Fibroblast of skin of right biceps (primary cell): ENCODE measurements at places on chromosomes 5 and 9.
A peak's percentile ranks its signal among the peaks of the same experiment; 100 is the strongest.

DNA sequence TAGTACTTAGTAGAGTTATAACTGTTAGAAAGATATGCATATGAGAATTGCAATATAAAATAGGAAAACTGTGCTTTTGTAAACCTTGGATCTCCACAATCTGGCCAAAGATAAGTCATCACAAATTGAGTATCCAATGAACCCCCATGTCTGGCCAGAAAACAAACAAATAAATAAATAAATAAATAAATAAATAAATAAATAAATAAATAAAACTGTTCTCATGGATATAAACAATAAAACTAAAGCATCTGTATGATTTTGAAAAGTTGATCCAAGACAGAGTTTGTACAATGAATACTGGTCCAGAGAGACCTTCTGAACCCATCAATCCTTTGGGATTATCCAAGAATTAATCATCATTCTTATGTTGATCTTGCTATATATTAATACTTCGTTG lies 367.6 kb upstream of the CDH9 start:
- no peak for DNase-seq

DNA sequence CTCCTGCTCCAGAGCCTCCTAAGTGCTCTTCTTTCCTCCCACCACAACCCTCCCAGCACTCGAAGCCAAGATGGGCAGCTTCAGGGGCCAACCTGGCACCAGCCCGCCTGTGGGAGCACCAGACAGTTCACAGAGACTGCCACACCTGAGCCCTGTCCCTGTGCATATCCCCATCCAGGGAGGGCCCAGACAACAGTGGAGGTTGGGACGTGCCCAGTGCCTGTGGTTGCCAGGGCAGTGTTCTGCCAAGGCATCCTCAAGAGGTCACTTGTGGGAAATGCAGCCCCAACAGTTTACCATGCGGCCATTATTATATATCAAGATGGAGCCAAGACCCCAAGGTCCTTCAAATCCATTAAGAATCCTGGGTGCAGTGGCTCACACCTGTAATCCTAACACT lies 23.0 kb upstream of the TRIO start:
- no peak for DNase-seq

DNA sequence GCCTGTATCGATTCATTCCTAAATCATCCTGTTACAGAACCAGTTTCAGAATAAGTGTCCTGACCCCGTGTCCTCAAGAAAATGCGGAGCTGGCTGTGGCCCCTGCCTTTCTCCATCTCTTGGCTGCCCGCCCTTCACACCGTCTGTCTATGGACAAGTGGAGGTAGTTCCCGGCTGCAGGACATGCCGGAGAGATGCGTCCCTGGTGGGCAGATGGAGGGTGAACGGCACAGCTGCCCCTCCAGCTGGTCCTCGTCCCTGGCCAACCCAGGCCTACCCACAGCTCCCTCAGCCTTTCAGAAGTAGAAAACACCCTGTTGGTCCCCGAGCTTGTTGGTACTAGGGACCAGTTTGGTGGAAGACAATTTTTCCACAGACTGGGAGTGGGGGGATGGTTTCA lies 14.8 kb upstream of the EXOC3 start:
- no peak for DNase-seq

GRCh38 chr5:54360925-54361662 lies 50.7 kb upstream of the ARL15 start:
- DNase-seq, result no peak

GRCh38 chr5:73415617-73416016 lies 33.0 kb downstream of the FOXD1 start:
- DNase-seq, result no peak

GRCh38 chr5:6106756-6107155 lies 271.6 kb downstream of the MED10 start:
- DNase-seq, result no peak

DNA sequence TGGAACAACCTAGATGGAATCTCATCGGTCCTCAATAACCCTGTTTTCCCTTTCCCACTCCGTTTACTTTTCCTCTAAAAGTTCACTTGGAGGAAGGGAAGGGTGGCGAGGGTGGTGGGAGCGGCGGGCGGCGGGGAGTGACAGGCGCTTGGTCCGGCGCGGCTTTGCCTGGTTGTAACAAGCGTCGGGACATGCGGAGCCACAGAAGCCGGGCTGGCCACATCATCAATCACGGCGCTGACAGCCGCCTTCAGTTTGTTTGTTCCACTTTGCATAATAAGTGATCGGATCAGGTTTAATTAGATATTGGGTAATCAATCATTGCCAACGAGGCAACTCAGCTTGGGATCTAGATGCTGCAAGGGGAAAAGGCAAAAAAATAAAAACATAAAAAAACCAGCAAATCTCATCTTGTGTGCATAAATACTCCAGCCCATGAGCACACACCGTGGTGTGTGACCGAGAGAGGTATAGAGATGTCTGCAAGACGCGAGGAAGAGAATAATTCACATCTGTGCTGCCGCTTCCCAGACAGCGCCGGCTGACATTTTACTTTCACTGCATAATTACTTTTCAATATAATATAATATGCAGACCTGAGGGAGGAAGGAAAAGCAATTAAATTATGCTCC lies 396.2 kb upstream of the IRX4 start:
- no peak for DNase-seq

GRCh38 chr5:178296066-178296465 lies 63.5 kb upstream of the PHYKPL start:
- DNase-seq, result no peak

- no peak for DNase-seq
These were observed 14.1 kb upstream of the MARCOL start for GRCh38 chr5:148224117-148224742.

DNA sequence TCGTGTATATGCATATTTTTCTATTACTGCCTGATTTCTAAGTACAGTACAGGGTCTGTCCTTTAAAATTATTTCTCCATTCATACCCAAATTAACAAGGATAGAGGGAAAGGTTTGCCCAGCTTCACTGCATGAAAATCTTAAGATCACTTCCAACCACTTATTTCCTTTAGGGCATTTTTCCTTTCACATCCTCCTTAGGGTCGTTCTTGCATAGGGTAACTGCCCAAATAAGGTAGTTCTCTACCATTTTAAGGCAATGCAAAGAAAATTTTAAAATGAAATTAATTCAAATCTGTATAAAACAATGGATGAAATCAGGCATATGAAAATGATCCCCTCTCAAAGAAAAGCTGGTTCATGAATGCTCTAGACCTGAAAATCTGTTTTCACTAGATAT lies 4.1 kb upstream of the CDC20B start:
- DNase-seq, result no peak

DNA sequence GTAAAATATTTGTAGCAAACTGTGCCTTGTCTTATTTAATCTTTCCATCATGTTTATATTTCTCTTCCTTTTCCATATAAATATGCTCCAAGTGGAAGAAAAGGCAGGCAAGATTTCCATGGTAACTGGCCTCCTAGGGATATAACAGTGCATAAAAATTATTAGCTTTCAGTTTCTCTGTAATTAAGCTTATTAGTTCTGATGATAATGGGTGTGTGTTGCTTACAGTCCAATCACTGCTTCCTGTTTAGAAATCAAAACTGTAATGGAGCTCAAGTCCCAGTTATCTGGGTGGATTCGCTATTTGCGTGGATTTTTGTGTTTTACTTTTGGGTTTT lies 213.0 kb downstream of the PJA2 start:
- DNase-seq, result no peak

- DNase-seq, result no peak
These were observed 42.6 kb downstream of the NACC2 start for GRCh38 chr9:136052472-136052880.

DNA sequence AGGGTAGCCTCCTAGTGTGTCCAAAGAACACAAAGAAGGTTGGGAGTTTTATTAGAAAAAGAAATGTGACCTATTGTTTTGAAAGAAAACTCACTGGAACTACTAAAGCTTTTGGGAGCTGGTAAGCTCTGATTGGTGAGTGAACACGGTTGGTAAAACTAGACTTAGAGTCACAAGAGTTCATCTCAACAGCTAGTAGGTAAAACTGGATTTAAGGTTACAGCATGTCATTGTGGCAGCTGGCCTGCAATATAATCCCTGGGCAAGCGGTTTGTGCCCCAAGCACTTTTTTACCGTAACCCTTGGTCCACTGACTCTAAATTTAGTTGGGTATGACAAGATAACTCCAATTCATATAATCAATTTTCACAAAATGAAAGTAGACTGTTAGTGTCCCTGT lies 47.4 kb downstream of the UBAP2 start:
- DNase-seq, result no peak

- DNase-seq, result no peak
These were observed 31.9 kb downstream of the GNA14 start for GRCh38 chr9:77616191-77616590.

DNA sequence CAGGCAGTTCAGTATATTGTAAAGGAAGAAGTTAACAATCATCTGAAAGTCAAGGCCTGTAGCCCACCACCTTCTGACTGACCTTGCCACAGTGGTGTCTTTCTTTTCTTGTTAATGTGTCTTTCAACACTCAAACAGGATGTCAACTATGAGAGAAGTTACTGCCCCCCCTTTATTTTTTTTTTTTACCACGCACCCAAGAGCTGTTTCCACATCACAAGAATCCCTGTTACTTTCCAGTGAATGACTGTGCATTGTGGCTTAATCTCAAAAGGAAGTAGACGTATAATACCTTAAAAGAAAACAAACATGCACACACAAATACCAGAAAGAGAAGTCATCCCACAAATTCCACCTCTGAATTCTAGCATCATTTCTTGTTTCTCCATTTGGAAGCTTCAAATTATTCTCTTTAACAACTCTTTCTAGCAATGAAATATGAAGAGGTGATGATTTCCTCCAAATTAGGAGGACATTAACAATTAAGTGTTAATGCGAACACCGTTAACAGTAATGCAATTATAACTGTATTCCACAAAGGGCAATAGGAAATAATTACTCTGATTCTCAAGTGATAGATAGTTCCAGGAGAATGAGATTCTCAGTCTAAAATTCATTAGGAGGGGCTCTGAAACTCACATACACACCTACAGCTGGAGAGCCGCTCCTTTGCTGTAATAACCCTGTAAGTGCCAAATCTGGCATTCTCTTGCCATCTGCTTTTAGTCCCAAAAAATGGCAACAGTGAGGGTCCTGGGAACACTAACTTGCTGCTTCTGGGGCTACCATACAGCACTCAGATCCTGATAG lies 201.0 kb downstream of the EFNA5 start:
- peak; percentile 87 for DNase-seq

DNA sequence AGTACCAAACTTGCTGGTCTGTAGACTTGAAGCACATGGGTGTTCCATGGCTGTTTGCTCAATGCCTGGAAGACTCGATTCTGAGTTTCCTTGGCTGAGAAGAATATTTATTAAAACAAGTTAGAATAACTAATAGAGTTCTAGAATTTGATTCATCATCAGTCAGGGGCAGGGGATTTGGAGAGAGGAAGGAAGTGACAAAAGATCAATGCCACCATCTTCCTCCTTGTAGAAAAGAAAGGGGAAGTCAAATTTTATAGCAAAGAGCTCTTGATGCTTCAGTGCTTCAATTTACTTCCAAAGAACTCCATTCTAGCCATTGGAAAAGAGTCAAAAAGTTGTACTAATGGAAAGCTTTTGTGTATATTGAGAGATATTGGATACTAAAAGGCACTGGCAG lies 236.3 kb downstream of the MCTP1 start:
- DNase-seq, result no peak

GRCh38 chr5:1264211-1264610 lies 30.7 kb downstream of the TERT start:
- no peak for DNase-seq

DNA sequence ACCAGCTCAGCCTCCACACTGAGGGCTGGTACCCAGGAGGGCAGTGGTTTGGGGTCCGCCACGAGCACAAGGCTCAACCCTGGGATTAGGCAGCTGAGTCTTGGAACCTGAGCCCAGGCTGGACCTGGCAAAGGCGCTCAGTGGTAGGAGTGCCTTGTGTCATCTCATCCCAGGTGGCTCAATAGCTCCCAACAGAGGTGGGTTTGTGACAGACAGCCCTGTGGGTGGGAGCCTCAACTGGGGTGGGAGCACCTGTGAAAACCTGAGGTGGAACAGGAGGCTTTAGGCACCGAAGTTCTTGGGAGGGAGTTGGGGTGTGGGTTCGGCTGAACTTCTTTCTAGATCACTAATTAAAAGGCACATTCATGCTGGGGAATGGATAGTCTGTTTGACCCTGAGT lies 35.2 kb upstream of the SMU1 start:
- no peak for DNase-seq

GRCh38 chr5:127280491-127281220 lies 9.9 kb upstream of the MEGF10 start:
- DNase-seq, result no peak

DNA sequence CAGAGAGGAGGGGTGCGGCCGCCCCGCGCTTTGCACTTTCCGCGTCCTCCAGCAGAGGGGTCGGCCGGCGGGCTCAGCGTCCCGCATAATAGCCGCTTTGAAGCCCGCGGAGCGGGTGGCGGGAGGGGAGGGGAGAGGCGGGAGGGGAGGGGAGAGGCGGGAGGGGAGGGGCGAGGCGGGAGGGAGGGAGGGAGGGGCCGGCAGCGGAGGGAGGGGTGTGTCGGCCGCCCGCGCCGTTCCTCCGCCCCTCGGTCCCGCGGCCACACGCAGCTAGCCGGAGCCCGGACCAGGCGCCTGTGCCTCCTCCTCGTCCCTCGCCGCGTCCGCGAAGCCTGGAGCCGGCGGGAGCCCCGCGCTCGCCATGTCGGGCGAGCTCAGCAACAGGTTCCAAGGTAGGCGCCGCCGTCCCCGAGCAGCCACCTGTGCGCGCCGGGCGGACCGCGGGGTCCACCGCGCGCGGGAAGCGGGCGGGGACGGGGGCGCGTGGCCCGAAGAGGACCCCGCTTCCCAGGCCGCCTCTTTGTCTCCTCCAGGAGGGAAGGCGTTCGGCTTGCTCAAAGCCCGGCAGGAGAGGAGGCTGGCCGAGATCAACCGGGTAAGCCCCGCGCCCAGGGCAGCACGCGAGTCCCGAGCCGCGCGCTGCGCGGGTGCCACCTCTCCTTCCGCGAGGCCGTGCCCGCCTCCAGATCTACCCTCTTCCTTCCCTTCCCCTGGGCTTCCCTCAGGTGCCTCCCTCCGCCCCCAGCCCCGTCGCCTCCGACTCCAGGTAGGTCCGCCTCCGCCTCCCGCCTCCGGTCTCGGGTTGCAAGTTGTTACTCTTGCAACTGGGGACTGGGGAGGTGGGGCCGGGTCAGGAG lies at the start of gene AIF1L:
AIF1L (plus strand) TSS at position 263 of the 857 bp plus-strand sequence; CDS start at position 362, 99 bp downstream.
- no peak for DNase-seq

GRCh38 chr9:109320331-109320741 lies 523 bp downstream of the EPB41L4B start:
- no peak for DNase-seq

- peak; percentile 97 for DNase-seq
These were observed 30.6 kb upstream of the SMU1 start for GRCh38 chr9:33106827-33107621.
